Uterus (tissue), 4 donors: ENCODE measurements at places on chromosomes 7 and 10. TPM values are rescaled to one million over a fixed set of nuclear protein-coding genes. Genes with fewer than 3 reads are reported as not detected.

DNA sequence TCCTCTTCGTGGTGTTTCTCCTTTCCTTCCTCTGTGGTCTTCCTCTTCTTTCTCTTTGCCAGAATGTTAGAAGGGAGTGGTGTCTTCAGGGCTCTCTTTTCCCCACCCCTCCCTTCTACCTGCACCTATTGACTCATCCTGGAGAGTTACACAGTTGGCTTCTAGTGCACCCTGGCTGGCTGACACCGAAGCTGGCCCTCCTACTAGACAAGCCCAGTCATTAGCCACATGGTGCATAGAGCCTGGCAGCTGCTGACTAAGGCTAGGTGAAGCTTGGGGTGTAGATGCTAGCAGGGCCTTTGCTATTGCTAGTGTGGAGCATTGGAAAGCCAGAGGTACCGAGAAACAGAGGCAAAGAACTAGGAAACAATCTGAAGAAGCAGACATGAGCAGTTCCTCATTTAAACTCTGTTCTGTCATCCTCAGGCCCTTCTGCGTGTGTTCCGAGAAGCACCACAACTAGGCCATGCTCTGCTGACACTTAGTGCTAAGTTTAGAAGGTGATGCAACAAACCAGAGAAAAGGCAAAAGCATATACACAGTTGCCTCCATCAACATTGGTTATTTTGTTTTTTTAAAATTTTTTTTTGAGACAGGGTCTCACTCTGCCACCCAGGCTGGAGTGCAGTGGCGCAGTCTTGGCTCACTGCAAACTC is 213.9 kb downstream of the BAMBI start:
- no peak for DNase-seq

DNA sequence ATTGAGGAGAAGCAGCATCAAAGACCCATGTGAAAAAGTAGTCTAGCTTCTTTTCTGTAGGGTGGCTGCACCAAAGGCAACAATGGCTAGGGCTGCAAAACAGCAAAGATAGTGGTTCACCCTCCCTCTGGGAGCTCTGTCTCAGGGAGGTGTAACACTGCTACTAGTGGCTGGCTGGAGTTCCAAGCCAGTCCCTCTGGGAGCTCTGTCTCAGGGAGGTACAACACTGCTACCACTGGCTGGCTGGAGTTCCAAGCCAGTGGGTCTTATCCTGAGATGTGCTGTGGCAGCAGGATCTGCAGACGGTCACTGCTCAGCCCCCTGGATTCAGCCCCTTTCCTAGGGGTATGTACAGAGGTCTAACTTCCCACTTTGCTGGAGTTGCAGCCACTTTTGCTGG is 37.9 kb upstream of the TMEM140 start:
- no peak for DNase-seq

GRCh38 chr10:124347956-124348355 is 70.8 kb downstream of the OAT start:
- DNase-seq: no peak

ATP6V0A4 gene
- total RNA-seq: not detected

HHEX gene
- 16.8 TPM for total RNA-seq
